T-helper 17 cell (primary cell): ENCODE measurements at places on chromosomes 3 and 15. TPM values are rescaled to one million over a fixed set of nuclear protein-coding genes. Genes with fewer than 3 reads are reported as not detected.

Gene GTF2E1
- 11.4 TPM for total RNA-seq

Gene SCN5A
- not detected for total RNA-seq

GRCh38 chr3:154023148-154023547, 98.0 kb upstream of the ARHGEF26 start:
- DNase-seq = no peak

- no peak for DNase-seq
These were observed 477.8 kb downstream of the RBMS3 start for GRCh38 chr3:29758434-29759322.

- no peak for DNase-seq
These were observed 45.6 kb downstream of the UMPS start for GRCh38 chr3:124775877-124776276.

- DNase-seq = no peak
These were observed 1.5 kb upstream of the P2RY12 start for GRCh38 chr3:151386056-151386455.

DNA sequence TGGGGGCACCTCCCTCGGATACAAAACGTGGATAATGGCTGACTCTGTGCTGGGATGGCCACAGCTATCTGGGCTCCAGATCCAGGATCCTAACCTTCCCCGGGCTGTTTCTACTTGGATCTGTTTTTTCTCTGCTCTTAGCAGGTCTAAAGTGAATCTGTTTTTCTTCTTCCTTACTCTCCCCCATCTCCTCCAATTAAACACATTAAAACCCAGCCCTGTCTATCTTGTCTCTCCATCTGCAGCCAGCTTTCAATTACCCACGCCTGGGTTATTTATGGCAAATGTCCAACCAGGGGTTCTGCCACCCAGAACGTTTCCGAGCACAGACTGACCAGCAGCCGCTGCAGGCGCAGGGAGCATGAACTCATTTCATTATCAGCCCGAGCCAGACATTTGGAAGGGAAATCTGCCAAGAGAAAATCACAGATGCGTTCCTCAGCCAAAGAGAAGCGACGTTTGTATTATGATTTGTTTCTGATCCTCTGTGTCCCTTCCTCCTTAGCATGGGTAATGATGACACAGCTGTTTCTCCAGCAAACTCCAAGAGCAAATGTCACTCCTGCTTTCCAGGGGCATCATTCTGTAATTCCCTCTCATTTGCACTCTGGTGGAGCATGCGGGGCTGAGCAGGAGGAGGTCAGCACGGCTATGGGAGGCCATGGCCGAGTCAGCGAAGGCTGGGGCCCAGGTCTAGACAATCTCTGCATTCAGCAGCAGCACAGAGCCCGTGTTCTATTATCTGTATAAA, 42.0 kb downstream of the UMPS start:
- DNase-seq = no peak

Gene TMC3
- not detected for total RNA-seq

- no peak for DNase-seq
These were observed 6.1 kb downstream of the CP start for GRCh38 chr3:149215515-149215914.

DNA sequence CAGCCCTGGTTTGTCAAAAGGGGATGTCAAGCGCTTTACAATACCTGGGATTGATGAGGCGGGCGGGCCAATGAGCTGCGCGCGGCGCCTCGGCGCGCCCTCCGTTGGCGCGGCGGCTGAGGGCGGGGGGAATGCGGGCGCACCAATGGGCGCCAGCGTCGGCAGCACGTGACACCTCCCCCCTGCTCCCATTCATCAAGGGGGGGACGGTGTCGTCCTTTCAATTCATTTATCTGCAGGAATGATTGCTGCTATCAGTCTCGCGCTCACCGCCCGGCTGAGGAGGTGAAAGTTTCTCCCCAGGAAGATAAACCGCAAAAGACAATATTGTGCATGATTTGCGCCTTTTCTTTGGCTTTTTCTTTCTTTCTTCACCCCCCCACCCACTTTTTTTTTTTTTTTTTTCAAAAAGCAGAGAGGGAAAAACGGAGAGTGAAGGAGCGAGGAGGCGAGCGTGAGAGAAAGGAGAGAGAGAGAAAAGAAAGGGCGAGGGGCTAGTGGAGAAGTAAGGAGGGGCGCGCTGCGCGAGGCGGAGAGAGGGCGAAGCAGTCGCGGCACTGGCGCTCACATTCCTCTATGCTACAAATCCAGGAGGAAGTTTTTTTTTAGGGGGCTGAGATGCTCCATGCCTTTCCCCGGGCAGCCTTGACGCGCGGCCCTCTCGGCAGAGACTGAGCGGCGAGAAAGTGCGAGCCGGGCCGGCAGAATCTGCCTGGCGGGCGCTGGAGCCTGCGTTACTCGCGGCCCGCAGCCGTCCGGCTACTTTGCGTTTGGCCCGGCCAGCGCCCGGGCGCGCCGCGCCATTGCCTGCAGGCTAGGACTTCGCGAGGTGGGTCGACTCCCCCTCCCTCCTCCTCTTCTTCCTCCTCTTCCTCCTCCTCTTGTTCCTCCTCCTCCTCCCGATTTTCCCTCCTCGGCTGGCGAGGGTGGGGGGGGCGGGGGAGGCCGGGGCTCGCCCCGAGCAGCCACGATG, at the start of gene ZIC1:
ZIC1 (plus strand) TSS at position 223 of the 973 bp plus-strand sequence; CDS start at position 971, 748 bp downstream.
- DNase-seq = no peak

Gene GABRG3
- not detected for total RNA-seq

- no peak for DNase-seq
These were observed 66.4 kb upstream of the GOLIM4 start for GRCh38 chr3:168162172-168162571.

DNA sequence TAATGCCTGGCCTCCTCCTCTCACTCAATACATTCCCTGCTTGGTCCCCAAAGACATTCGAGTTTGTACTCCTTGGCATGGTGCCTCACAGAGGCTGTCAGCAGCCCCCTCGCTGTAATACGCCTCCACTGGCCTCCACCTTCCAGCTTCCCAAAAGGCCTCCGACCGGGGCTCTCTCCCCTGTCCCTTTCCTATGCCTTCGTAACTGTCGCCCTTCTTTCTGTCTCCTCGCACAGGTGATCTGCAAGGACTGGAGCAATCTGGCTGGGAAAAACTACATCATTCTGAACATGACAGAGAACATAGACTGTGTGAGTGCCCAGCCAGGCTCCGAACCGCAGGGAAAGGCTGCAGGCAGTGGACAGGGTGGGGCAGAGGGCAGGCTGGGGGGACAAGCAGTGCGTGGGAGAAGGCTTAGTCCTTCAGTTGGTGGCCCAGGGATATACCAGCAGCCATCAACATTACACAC, 10.7 kb upstream of the ABTB1 start:
- no peak for DNase-seq

GRCh38 chr15:62648954-62649353, 393.6 kb upstream of the TPM1 start:
- DNase-seq = no peak

- no peak for DNase-seq
These were observed 159.0 kb upstream of the STT3B start for GRCh38 chr3:31373681-31374080.

Gene CCDC12
- total RNA-seq = 75.8 TPM

- DNase-seq = no peak
These were observed 65.4 kb upstream of the UMPS start for GRCh38 chr3:124664804-124665203.

- no peak for DNase-seq
These were observed 19.1 kb downstream of the DNAJB8 start for GRCh38 chr3:128447561-128448013.

DNA sequence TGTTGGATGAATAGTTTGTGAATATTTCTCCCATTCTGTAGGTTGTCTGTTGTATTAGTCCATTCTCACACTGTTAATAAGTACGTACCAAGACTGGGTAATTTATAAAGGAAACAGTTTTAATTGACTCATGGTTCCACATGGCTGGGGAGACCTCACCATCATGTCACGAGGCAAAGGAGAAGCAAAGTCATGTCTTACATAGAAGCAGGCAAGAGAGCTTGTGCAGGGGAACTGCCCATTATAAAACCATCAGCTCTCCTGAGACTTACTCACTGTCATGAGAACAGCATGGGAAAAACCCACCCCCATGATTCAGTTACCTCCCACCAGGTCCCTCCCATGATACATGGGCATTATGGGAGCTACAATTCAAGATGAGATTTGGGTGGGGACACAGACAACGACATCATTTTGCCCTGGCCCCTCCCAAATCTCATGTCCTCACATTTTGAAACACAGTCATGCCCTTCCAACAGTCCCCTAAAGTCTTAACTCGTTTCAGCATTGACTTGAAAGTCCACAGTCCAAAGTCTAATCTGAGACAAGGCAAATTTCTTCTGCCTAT, 133.2 kb downstream of the LMLN start:
- no peak for DNase-seq

DNA sequence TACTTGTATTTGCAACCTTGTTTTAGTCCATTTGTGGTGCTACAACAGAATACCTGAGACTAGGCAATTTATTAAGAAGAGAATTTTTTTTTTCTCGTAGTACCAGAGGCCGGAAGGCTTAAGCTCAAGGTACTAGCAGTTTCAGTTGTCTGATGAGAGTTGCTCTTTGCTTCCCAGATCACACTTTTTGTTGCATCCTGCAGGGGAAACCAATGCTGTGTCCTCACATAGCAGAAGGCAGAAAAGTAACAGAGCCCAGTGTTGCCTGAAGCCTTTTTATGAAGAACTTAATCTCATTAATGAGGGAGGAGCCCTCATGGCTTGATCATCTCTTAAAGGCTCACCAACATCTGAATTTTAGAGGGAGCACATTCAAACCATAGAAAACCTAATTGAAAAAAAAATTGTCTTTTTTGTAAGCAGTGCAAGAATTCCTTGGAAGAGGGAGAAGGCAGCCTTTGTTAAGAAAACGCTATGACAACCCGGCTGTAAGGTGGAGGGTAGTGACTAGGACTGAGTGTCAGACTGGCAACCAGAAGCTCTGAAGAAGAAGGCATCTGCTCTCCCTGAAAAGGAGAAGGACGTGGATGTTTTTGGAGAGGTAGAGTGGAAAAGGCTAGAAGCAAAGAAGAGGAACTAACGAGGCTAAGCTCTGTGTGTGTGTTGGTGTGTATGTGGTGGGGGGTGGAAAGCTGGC, 1245.3 kb downstream of the ROBO2 start:
- no peak for DNase-seq

- DNase-seq = peak; percentile 65
These were observed 12.0 kb upstream of the SHC4 start for GRCh38 chr15:48975472-48976419.

Gene PEX5L
- not detected for total RNA-seq
